ENCODE measurements at places on chromosomes 6 and 20.

DNA sequence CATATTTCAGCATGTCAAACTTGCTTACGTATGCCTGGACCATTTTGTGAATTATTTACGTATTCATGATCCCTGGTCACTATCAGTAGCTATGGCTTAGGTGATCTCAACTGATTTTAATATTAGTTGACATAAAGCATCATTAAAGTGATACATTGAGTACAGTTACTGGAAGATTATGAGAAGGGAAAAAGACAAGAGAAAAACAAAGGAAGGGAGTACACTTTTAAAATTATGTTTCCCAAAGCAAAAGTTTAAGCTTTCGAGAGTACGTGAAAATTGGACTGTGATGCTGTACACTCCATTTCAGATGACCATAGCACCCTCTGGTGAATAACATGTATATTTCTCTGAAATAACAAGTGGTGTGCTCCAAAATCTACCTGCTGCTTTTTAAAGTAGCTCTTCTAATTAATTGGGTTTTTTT, 215.0 kb upstream of the HSF2 start:
- no peak for DNase-seq

GRCh38 chr20:39795401-39796272, 833.5 kb downstream of the DHX35 start:
- no peak for DNase-seq

GRCh38 chr6:4091941-4092340, 13.0 kb upstream of the FAM217A start:
- DNase-seq, result no peak

- DNase-seq, result no peak
These were observed 187.0 kb downstream of the HDGFL1 start for GRCh38 chr6:22756365-22756764.

GRCh38 chr20:14219801-14220461, 117.5 kb downstream of the FLRT3 start:
- DNase-seq, result no peak

GRCh38 chr6:26280407-26280806, 84.6 kb upstream of the BTN3A2 start:
- DNase-seq, result no peak

DNA sequence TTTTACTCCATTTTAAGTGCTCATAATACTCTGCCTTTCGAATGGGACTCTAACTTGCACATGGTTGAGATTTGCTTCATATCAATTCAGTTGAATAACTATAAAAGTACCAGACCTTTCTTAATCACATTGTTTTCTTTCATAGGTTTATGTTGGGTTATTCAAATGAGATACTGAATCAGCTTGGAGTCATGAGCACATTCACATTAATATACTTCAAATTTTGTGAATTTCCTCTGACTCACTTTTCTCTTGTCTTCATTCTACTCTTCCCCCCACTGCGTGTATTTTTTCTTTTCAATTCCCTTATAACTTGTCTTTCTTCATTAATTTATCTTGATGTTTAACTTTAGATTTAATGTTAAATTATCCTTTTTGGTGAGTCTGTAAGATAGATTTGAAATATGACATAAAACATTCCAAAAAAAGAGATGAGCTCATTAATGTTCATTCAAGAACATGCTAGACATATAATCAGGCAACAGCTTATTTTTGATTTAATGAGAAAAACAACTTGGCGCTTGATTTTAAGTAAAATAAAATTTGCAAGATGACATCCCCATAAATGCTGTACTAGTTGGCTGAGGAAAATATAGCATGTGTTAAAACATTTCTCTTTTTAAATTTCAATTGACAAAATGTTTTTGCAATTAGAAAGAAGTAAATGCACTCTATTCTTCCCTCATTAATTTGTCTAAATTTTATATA, 736.0 kb downstream of the CD109 start:
- DNase-seq, result no peak

DNA sequence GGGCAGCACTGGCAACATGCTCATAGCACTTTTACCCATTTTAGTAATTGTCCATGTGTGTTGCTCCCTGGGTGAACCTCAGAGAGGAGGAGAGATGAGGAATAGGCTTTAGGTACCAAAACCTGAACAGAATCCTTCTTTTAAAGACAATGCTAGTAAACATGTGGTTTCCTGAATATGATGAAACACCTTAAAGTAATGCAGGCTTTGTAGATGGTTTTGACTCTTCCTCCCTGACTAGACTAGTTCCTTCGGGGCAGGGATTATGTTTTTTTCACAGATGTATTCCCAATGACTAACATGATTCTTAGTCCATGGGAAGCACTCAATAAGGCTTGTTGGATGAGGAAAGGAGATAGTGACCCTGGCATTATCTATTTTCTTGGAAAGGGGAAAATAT, 367.6 kb upstream of the JAG1 start:
- DNase-seq, result no peak

GRCh38 chr6:25525078-25525477, 126.9 kb upstream of the SCGN start:
- DNase-seq, result no peak

DNA sequence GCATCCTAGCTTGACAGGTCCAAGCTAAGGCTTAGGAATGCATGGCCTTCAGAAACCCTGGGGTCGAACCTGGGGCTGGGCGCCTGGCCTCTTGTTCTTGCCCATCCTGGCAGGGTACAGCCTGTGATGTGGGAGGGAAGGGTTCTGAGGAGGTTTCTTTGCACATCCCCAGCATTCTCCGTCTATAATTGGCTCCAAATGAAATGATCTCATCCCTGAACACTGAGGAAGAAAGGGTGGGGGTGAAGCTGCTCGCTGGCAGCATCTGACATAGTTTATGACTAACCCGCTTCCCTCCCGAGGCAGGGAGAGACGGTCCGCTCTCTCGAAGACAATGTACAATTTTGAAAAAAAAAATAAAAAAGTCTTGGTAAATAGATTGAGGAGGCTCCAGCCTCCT, 67.1 kb upstream of the ZNFX1 start:
- no peak for DNase-seq
